ENCODE measurements at places on chromosomes 11 and 22. TPM values are rescaled to one million over a fixed set of nuclear protein-coding genes. Genes with fewer than 3 reads are reported as not detected.

DNA sequence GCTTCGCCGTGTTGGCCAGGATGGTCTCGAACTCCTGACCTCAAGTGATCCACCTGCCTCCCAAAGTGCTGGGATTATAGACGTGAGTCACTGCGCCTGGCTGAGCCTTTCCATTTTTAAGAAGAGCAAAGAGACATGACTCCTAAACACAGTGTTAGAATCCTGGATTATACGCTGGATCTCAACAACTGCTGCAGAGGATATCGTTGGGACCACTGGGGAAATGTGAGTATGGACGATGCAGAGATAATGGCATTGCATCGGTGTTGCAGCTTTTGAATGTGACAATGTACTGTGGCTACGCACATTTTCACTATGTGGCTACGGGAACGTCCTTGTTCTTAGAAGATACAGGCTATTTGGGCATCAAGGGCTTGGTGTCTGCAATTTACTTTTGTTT is 6.2 kb downstream of the MRGPRF start:
- no peak for DNase-seq
- no peak overlapping the region for H3K4me3 ChIP-seq
- H3K36me3 ChIP-seq, result no peaks in the 10 kb centered on the region
- H3K27ac ChIP-seq, result no peak overlapping the region
- H3K27me3 ChIP-seq, result peaks cover 4% of the 10 kb centered on the region

DNA sequence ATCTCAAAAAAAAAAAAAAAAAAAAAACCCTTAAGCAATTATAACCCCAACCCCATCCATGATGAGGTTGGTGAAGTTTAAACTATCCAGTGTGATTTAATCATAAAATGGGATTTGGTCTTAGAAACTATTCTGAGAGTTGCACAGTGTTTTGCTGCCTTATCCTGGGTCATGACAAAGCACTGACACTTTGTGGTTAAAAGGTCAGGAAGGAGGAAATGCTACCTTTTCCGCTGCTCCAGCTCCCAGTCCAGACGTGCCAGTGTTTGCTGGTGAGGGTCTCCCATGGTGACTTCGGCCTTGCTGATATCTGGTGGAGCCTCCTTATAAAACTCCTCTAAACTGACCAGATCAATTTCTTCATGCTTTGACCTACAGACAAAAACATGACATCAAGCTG is 14.5 kb downstream of the THOC5 start:
- no peak overlapping the region for H3K27ac ChIP-seq
- H3K36me3 ChIP-seq, result peaks cover 29% of the 10 kb centered on the region
- H3K4me3 ChIP-seq, result no peak overlapping the region
- no peaks in the 10 kb centered on the region for H3K27me3 ChIP-seq
- no peak for DNase-seq

- H3K4me1 ChIP-seq, result peaks cover 33% of the 10 kb centered on the region
- H3K36me3 ChIP-seq, result peaks cover 50% of the 10 kb centered on the region
- no peak overlapping the region for H3K4me3 ChIP-seq
- no peak for DNase-seq
- no peak overlapping the region for H3K27ac ChIP-seq
- H3K27me3 ChIP-seq, result no peaks in the 10 kb centered on the region
Measured at GRCh38 chr22:36236388-36237319, 2.7 kb downstream of the APOL2 start.

- no peaks in the 10 kb centered on the region for H3K36me3 ChIP-seq
- no peak overlapping the region for H3K4me3 ChIP-seq
- H3K27ac ChIP-seq, result no peak overlapping the region
- DNase-seq, result no peak
Measured at GRCh38 chr11:19345848-19346681, 105.3 kb upstream of the E2F8 start.

Gene FKBP2
- 61.8 TPM for polyA plus RNA-seq

DNA sequence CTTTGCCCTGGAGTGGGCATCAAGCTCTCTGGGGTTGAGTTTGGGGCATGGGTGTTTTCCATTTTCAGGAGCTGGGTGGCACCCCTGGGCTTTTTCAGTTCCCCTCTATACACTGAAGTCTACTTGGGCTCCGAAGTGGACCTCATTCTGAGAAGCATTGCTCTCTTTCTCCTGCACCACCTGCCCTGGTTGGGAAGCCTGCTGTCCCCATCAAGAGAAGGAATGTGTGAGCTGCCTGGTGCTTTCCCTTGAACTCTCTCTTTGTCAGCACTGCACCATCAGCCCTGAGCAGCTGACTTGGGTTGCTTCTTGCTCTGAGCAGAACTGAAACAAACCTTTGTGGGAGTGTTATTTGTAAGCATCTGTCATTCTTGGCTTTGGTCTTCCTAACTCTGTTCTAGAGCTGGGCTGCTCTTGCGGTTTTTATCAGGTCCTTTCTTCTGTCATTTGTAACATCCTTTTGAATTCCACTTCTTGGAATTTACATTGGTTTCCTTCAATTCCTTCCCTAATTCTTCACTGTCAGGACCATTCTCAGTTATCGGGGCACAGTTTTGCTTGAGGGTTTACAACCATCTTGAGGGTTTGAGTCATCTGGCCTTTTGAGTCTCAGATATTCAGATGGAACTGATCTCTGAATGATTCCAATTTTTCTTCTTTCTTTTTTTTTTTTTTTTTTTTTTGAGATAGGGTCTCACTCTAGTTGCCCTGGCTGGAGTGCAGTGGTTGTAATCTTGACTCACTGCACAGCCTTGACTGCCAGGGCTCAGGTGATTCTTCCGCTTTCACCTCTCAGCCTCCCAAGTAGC is 20.5 kb downstream of the UBE2L3 start:
- H3K4me1 ChIP-seq, result peaks cover 23% of the 10 kb centered on the region
- peak overlapping the region; percentile 37 for H3K27ac ChIP-seq
- peaks cover 3% of the 10 kb centered on the region for H3K36me3 ChIP-seq
- DNase-seq, result no peak

Gene OR8G5
- not detected for polyA plus RNA-seq

DNA sequence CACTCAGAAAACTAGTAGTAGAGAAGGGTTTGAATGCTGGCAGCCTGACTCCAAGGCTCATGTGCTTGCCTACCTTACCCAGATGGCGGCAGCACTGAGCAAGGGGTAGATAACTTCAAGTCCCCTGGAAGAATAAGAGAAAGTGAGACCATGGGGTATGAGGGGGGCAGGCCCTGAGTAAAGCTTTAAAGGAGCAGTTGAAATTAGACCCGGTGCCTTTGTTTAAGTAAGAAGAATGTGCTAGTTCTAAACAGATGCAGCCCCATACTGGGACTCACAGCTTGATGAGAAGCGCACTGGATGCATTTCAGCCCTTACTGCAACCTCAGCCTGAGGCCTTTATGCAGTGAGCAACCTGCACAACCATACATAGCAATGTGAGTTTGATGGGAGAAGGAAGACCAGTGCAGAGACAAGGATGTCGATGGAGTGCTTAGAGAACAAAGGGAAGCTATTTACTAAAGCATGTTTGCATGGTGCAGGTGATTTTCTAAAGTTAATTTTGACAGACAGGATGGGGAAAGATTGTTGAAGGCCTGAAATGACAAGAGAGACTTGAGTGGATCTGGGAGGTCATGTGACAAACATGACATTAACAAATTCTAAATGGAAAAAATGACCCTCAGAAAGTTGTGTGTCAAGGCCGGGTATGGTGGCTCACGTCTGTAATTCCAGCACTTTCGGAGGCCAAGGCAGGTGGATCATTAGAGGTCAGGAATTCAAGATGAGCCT is 27.1 kb upstream of the TMA7B start:
- DNase-seq, result peak; percentile 40
- H3K4me3 ChIP-seq, result peak overlapping the region; percentile 22
- H3K4me1 ChIP-seq, result peaks cover 96% of the 10 kb centered on the region
